ENCODE measurements at places on chromosomes 1 and 21. TPM values are rescaled to one million over a fixed set of nuclear protein-coding genes. Genes with fewer than 3 reads are reported as not detected.

CYP4X1 gene
- 5.1 TPM for total RNA-seq

DNA sequence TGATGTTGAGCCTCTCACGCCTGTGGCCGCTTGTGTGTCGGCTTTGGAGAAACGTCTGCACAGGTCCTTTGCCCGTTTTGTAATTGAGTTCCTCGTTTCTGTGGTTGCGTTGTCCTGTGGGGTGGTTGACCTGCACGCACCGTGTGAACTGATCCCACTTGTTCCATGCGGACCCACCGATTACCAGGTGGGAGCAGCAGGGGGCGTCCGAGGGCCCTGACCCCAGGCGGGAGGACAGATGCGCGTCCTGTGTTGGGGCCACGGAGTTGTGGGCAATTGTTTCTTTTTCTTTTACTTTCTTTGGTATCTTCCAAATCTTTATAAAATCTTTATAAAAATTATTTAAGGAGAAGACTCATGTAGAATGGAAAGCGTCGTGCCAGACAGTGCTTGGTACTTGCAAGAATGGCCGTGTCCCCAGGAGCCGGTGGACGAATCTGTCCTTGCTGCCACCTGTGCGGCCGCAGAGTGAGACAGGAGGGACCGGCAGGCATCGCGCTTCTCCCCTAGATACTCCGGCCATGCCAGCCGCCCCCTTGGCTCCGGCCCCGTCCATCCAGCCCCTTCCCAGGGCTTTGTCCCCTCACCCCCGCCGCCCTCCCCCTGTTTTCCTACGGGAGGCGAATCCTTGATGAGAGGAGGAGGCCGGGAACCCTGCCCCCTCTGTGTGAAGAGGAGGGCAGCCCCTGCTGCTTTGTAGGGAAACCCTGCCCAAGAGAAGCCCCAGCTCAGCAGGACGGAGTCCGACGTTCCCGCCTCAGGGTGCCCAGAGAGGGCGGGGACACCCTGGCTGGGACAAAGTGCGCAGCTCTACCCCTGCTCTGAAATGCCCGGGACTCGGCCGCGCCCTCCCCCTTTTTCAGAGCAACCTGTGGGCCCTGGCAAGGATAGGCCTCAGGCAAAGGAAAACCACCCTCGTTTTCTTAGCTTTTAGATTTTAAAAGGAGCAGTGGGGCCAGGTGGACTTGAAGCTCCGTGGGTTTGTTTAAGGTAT is 41.7 kb downstream of the PRKCZ start:
- peak; percentile 80 for DNase-seq

DNA sequence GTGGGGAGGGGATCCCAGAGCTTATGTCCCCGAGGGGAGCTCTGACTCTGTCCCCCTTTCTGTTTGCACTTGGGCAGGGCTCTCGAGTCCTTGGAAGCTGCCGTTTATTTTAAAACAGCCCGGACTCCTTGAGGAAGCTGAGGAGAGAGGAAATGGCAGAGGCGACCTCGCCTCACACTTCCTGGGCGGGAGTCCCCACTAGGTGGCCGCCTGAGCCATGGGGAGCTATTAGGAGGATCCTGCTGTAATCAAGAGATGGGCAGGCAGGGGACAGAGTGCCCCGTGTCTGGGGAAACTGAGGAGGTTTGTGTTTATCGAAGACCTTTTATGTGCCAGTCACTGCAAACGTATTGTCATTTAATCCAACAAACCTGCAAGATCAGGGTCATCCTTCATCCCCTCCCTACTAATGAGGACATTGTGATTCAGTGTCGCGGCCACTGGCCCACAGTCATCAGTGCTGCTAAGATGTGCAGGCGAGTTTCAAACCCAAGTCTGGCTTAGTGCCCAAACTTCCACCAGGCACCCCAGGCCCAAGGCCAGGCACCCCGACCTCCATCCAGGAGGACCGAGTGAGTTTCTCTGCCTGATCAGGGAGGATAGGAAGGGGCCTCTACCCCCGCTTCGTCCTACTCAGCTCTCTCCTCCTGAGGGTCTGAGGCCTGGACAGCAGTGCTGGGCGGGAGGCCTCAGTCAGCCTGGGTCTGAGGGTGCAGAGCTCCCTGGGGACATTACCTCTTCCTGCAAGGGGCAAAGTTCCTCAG is 316.9 kb upstream of the VAMP3 start:
- DNase-seq, result peak; percentile 81

LYPD8 gene
- not detected for total RNA-seq

GRCh38 chr1:243473227-243474135 is 217.6 kb downstream of the SDCCAG8 start:
- DNase-seq, result no peak

DNA sequence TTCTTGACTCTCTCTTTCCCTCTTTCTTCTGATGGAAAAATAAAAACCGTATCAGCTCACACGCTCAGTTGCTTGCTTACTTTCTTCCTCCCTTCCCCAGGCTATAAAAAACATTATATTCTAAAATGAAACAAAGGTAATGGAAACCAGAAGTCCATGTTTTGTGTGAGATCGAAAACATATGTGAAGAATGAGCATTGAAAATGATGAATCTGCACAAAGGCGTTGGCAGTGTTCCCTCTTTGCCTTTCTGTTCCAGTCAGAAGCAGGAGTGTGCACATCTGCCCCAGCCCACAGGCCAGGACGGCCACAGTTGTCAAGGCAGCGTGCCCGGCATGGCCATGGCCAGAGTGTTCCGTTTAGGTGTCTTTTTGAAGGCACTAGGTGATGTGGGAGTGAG is 185.3 kb upstream of the USP24 start:
- no peak for DNase-seq

GRCh38 chr21:40271164-40271563 is 403.9 kb downstream of the PCP4 start:
- DNase-seq, result no peak

- peak; percentile 21 for DNase-seq
These were observed 161.2 kb downstream of the NPHP4 start for GRCh38 chr1:5830771-5831599.

DNA sequence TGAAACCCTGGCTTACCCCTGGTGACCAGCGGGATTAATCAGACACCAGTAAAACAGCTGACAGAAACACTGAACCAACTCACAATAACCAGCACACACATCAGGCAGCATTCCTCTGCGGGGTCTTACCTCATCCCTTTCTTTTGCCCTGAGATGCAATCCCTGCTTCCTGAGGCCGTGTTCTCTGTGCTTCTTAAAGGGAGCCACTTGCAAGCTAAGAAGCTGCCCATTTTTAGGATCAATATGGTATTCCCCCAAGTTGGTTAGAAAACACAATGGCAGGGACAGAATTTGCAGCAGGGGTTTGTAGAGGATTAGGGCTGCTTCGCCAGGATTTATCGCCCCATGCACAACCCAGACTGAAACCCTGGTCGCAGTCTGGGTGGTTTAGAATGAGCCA is 74.7 kb upstream of the OLIG2 start:
- no peak for DNase-seq

FAAH gene
- total RNA-seq, result 12.7 TPM

RGS4 gene
- 1.6 TPM for total RNA-seq

- DNase-seq, result no peak
These were observed 8.5 kb downstream of the ARHGEF16 start for GRCh38 chr1:3463013-3463385.

DNA sequence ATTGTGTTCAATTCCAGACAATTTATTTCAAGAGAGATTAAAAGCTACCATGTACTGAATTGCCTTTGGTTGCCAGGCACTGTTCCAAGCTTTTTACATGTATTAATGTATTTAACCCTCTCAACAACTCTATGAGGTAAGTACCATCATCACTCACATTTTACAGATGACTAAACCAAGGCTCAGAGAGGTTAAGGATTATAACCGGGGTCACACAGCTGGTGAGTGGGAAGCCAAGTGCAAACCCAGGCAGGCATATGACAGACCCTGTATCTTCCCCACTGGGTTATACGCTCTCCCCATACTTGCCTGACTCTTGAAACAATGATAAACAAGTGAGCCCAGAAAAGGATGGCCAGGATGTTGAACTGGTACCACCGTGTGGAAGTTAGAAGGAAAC is 16.5 kb downstream of the PLEKHA6 start:
- DNase-seq, result no peak

- DNase-seq, result no peak
These were observed 25.6 kb upstream of the PRELP start for GRCh38 chr1:203450001-203450400.

APP gene
- total RNA-seq, result 433 TPM

DNA sequence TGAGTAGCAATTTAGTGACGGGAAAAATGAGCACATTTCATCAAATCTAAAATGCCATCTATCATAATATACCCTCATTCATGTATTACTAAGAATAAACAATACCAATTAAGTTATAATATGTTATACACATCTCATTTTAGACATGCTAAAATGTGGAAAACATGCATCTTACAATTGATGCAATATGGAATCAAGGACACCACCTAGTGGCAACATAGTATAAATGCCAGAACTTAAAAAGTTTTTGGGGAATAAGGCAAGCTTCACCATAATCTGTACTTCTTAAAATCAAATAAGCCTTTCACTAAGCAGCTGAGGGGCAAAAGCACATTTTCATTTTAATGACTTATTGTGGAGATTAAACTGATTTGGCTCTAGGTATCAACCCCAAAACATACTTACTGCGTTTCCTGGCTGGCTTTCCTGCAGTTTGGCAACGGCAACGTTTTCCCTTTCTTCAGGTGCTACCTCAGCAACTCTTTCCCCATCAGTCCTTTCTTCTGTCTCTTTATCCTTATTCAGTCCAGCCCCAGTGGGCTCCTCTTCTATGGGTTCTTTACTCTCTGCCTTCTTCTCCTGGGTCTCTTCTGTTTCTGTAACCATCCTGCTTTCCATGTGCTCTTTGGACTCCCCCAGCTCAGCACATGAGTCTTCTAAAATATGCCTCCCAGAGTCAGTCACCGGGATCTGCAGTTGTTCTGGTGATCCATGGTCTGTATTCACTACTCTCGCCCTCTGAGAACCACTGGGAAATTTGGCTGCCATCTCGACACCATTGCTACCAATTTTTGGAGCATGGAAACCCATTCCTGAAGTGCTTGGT is 11.4 kb downstream of the SDE2 start:
- no peak for DNase-seq

PTCH2 gene
- total RNA-seq, result 0.28 TPM

DNA sequence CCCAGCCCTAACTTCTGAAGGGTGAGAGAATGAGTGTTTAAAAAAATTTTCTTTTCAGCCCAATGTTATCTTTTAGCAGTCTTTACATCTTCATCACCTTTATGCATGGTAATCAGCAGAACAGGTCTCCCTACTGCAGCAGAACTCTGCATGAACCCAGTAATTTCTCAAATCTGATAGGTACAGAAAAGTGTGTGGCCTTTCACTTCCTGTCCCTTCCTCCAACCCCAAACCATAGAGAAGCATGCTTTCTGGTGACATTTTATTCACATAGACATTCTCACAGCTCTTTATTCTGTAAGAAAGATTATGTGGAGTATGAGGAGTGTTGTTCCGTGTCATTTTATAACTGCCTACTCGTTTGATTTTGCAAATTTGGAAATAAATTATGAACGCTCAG is 68.6 kb downstream of the RPAP2 start:
- no peak for DNase-seq

GRCh38 chr1:197899037-197899436 is 3.4 kb upstream of the C1orf53 start:
- DNase-seq, result no peak

GPR157 gene
- total RNA-seq, result 28.2 TPM

RGS18 gene
- total RNA-seq, result 2.6 TPM

ZBTB37 gene
- total RNA-seq, result 8.9 TPM

- no peak for DNase-seq
These were observed 24.8 kb downstream of the PHTF1 start for GRCh38 chr1:113734357-113735055.

GRCh38 chr1:168135921-168136708 is 615 bp downstream of the GPR161 start:
- peak; percentile 33 for DNase-seq

GBP7 gene
- total RNA-seq, result not detected

GRCh38 chr1:229661022-229661877 is 35.2 kb downstream of the URB2 start:
- peak; percentile 90 for DNase-seq

- no peak for DNase-seq
These were observed 146.2 kb downstream of the C1orf21 start for GRCh38 chr1:184533049-184533448.

SPRR3 gene
- not detected for total RNA-seq

CELA2A gene
- total RNA-seq, result not detected

FRRS1 gene
- 7.6 TPM for total RNA-seq

GRCh38 chr1:96360036-96360795 is 361.4 kb upstream of the PTBP2 start:
- DNase-seq, result no peak

DNA sequence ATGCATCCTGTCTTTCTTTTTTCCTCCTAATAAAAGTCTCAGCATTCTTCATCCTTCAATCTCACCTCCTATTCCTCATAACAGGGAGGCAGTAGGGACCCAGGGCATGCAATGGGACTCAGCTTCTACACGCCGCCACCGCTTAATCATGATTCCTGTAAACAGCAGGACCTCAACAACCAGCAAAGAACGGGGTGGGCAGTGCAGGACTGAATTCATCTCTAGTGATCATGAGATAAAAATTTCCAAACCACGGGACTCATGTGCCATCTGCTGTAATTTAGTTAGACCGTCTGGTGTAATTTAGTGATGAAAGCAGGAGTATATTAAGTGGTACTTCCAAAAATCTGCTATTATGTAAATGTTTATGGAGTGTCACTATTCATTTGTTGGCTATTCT is 5.4 kb downstream of the PRAMEF12 start:
- DNase-seq, result no peak

FAM72C gene
- total RNA-seq, result not detected

DNA sequence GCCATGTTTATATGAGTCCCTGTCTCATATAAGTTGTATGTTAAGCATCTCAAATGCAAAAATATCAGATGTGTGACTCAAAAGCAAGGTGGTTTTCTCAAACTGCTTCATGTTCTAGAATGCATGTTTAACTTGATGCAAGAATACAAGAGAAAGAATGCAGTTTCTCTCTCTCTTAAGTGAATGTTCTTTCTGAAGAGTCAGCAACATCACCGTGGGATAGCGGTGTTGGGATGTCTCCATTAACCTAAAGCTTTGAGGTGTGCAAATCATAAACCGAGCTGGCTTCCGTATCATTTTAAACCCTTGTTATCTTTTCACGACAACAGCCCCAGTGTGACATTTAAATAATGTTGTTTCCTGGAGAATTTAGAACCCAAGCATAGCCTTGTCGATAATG is 48.4 kb upstream of the TARBP1 start:
- no peak for DNase-seq

GRCh38 chr1:63135174-63135512 is 187.2 kb upstream of the FOXD3 start:
- no peak for DNase-seq

- no peak for DNase-seq
These were observed 2.6 kb upstream of the SPRR1A start for GRCh38 chr1:152981146-152981871.

DNA sequence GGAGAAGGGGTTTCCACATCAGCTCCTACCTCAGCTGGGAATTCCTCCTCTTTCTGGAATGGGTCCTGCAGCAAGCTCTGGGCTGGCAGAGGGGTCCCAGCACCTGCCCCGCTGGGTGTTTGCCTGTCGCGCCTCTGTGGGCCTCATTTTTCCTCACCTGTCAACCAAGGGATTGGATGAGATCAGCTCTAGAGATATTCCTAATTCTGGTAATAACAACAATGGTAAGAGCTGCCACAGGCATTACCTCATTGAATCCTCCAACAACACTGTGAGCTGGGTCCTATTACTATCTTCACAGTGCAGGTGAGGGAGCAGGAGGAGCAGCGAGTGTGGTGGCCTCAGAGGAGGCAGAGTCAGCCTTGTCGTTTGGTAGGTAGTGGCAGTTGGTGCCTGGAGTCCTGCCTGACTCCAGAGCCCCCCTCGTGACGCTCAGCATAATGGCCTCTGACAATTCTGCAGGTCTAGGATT is 23.3 kb upstream of the PAX7 start:
- no peak for DNase-seq
